Hair follicular keratinocyte (primary cell): ENCODE measurements at places on chromosomes 5 and 9. TPM values are rescaled to one million over a fixed set of nuclear protein-coding genes. Genes with fewer than 3 reads are reported as not detected.

Gene GNG10
- 66.9 and 70.4 TPM in 2 replicates for total RNA-seq

Gene PRRT1B
- not detected in 2 replicates for total RNA-seq

Gene NTRK2
- 0.16 TPM in 1 of 2 replicates, not detected in the other for total RNA-seq

Gene RFESD
- 1.7 and 2.4 TPM in 2 replicates for total RNA-seq

Gene ZNF462
- total RNA-seq = 8.0 and 9.5 TPM in 2 replicates

Gene GABRP
- total RNA-seq = not detected in 2 replicates

Gene CARTPT
- total RNA-seq = not detected in 2 replicates

Gene SURF2
- total RNA-seq = 37.2 and 46.6 TPM in 2 replicates

Gene SLC4A9
- not detected in 2 replicates for total RNA-seq

Gene SMIM23
- not detected in 2 replicates for total RNA-seq

Gene CNTNAP3B
- 1.4 and 3.5 TPM in 2 replicates for total RNA-seq

Gene GABBR2
- total RNA-seq = 0.08 TPM in 1 of 2 replicates, not detected in the other

Gene TNFSF8
- not detected in 2 replicates for total RNA-seq

Gene CDK9
- 25.4 and 28.7 TPM in 2 replicates for total RNA-seq

Gene HSPB3
- not detected in 2 replicates for total RNA-seq

Gene SLC31A1
- total RNA-seq = 16.1 and 20.4 TPM in 2 replicates

Gene OTULINL
- total RNA-seq = 0.27 and 0.78 TPM in 2 replicates

Gene PCA3
- total RNA-seq = not detected in 2 replicates

Gene KDM3B
- total RNA-seq = 25.9 and 26.1 TPM in 2 replicates

Gene GABRB2
- not detected in 2 replicates for total RNA-seq

Gene ARID3C
- 0.31 TPM in 1 of 2 replicates, not detected in the other for total RNA-seq

Gene RNF180
- 1.8 and 3.2 TPM in 2 replicates for total RNA-seq

Gene ARHGEF28
- 29.5 and 39.7 TPM in 2 replicates for total RNA-seq

Gene CRHBP
- not detected in 2 replicates for total RNA-seq

Gene SPOCK1
- 8.2 and 30.3 TPM in 2 replicates for total RNA-seq

Gene IRGM
- total RNA-seq = not detected in 2 replicates

Gene IFNA13
- not detected in 2 replicates for total RNA-seq

Gene PCDHA4
- total RNA-seq = not detected in 2 replicates

Gene ZDHHC11
- 0.42 and 0.55 TPM in 2 replicates for total RNA-seq

Gene BSPRY
- total RNA-seq = not detected in 2 replicates

Gene MLANA
- not detected in 2 replicates for total RNA-seq

Gene PLAC8L1
- 0.23 TPM in 1 of 2 replicates, not detected in the other for total RNA-seq

Gene OR1Q1
- not detected in 2 replicates for total RNA-seq

Gene PCDHA9
- not detected in 2 replicates for total RNA-seq
